ENCODE measurements at places on chromosomes 11 and 22. TPM values are rescaled to one million over a fixed set of nuclear protein-coding genes. Genes with fewer than 3 reads are reported as not detected.
A peak's percentile ranks its signal among the peaks of the same experiment; 100 is the strongest.

OR2AG1 gene
- polyA plus RNA-seq = 0.05 TPM

- no peak for DNase-seq
- no peak overlapping the region for H3K27ac ChIP-seq
- peaks cover 5% of the 10 kb centered on the region for H3K4me1 ChIP-seq
- no peak overlapping the region for H3K4me3 ChIP-seq
Measured at GRCh38 chr11:117606211-117606610, 190.8 kb downstream of the DSCAML1 start.

GRCh38 chr11:9269492-9270013 lies 4.4 kb upstream of the DENND5A start:
- peak overlapping the region; percentile 42 for H3K27ac ChIP-seq
- no peaks in the 10 kb centered on the region for H3K27me3 ChIP-seq
- no peaks in the 10 kb centered on the region for H3K36me3 ChIP-seq
- H3K4me1 ChIP-seq = peaks cover 13% of the 10 kb centered on the region

GRCh38 chr11:131964698-131965483 lies 594.5 kb downstream of the NTM start:
- no peak overlapping the region for H3K4me3 ChIP-seq
- H3K4me1 ChIP-seq = no peaks in the 10 kb centered on the region
- DNase-seq = no peak

DNA sequence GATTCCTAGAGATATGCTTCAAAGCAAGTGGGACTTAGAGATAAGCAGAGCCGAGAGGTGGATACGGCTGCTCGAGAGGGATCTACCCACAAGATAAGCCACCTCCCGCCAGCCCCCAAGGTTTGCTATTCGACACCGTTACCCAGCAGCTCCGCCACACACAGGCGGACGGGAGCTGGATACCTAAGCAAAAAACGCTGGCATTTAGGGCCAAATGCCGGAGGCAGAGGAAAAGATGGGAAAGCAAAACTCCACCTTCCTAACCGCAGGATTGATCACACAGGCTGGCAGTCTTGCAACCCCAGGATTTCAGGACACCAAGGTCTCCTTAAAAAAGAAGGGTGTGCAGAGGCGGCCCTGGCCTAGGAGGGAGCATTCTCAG lies 709 bp downstream of the FTH1 start:
- H3K27me3 ChIP-seq = no peaks in the 10 kb centered on the region
- H3K27ac ChIP-seq = peak overlapping the region; percentile 87
- peak; percentile 49 for DNase-seq
- H3K36me3 ChIP-seq = peaks cover 39% of the 10 kb centered on the region
- peak overlapping the region; percentile 86 for H3K4me3 ChIP-seq
- peaks cover 39% of the 10 kb centered on the region for H3K4me1 ChIP-seq
